ENCODE measurements at places on chromosomes 2 and 18.

- no peak for DNase-seq
These were observed 19.3 kb downstream of the ALPK2 start for GRCh38 chr18:58609536-58609993.

DNA sequence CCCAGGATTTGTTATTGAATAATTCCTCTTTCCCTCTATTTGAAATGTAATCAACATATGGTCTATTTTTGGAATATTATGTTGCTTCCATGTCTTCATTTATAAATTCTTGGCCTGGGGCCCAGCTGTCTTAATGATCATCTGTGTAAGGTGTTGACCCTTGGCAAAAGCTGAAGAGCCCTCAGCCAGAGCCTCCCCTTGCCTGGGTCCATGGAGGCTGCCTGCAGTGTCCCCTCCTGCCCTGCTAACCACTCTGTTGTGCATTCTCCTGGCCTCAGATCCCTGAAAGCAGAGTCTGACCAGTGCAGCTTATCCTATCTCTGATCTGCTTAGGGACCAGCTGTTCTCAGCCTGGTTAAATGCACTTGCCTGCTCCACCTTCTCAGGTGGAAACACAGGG, 226.1 kb upstream of the APCDD1 start:
- no peak for DNase-seq

DNA sequence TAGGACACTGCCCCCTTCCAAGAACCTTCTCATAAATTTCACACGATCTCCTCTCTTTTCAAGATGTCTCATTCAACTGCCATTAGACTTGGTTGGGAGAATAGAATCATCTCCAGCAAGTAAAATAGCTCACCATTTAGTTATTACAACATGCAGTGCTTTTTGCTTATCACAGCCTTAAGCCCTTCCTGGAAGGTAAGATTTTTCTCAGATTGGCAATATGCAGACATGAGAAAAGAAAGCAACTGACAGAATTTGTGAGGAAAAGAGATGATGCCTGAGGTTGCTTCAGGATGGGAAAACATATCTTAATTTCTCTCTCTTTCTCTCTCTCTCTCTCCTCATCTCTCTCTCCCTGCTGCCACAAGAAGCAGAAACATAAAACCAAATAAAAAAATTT, 855.1 kb upstream of the ACVR2A start:
- no peak for DNase-seq

DNA sequence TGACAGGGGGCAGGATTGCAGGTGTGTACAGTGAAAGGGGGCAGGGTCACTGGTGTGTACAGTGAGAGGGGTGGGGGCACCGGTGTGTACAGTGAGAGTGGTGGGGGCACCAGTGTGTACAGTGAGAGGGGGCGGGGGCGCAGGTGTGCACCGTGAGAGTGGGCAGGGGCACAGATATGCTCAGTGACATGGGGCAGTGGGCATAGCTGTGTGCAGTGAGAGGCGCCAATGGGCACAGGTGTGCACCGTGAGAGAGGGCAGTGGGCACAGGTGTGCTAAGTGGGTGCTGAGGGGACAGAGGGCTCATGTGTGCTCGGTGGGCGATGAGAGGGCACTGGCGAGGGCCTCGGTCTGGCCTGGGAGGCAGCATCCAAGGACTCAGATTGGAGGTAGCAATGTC, 63.0 kb downstream of the GREB1 start:
- no peak for DNase-seq

DNA sequence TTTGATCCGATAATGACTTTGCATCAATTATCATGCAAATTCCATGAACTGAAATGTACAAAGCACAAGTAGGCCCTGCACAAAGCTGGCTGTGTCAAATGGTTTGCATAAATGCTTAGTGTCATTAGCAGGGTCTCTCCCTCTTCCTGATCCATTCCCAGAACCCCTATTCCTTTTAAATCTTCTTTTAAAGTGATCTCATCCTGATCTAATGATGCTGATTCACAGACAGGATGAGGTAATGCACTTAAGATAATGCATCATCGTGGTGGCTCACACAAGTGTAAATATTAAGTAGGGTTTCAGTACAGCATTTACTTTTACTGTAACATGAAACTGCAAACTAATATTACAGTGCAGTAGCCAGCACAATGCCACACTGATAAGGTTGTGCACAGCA, 304.8 kb upstream of the SOX11 start:
- DNase-seq = no peak

GRCh38 chr2:27988306-27988705, 97.8 kb downstream of the BABAM2 start:
- no peak for DNase-seq

GRCh38 chr18:59799383-59800015, 100.3 kb upstream of the PMAIP1 start:
- DNase-seq = no peak

DNA sequence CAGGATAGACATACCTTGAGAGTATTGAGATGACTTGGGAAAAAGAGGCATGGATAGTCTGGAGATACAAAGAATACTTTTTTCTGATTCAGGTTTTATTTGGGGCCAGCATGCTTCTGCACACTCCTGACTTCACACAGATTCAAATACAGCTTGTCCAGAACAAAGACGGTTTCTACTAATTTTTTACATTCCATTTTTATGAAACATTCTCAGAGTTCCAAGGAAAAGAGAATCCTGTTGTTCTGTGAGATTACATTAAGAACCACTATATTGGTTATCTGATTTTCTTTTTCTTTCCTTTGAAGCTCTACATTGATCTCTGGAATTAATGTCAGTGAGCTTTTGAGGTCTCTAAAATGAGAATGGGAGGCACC, 41.0 kb downstream of the PTPRM start:
- DNase-seq = no peak

DNA sequence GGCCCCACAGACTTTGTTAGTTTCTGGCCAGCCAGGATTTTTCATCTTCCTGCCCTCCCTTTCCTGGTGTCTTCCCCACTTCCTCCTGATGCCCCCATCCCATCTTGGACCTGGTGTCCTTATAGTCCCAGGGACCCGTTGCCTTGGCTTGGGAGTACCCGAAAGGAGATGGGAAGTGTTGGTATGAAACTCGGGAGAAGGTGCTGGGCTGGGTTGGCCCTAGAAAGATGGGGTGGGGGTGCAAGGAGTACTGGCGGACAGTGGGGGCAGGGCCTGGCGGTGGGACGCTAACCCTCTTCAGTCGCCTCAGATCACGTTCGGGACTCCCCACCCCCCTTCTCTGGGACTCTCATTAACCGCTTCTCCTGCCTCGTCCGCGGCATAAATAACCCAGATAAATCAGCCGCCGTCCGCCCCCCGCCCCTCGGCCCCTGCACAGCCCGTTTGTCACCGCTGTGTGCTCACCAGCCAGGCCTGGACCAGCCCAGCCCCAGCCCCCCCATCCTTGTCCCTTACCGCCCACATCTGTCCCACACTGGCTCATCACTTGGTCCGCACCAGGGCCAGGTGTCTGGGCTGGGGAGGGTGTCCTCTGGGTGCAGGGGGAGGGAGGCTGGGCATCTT, 3.7 kb upstream of the ASIC4 start:
- DNase-seq = no peak

DNA sequence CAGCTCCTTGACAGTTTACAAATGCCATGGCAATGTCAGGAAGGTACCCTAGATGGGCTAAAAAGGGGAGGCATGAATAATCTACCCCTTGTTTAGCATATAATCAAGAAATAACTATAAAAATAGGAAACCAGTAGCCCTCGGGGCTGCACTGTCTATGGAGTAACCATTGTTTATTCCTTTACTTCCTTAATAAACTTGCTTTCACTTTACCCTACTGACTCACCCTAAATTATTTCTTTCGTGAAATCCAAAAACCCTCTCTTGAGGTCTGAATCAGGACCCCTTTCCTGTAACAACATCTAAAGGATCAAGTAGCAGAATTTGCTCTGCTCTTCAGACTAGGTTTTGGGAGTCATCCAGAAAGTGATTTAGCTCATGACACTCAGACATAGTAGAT, 43.7 kb downstream of the CD8B2 start:
- no peak for DNase-seq

DNA sequence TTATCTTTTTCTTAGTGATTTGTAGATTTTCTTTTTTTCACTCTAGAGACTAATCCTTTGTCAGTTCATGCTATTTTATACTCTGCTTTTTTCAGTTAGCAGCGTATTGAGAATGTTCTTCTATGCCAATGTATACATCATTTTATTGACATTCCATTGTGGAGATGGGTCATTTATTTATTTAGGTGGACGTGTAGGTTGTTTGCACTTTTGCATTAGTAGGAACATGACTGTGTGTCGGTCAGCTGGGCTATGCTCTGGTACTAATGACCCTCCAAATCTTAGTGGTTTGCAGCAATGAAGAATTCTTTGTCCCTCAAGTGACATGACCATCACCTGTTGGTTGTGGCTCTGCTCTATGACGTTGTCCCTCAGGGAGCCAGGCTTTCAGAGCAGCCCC, 33.6 kb downstream of the HPCAL1 start:
- DNase-seq = no peak

GRCh38 chr18:55868909-55869308, 280.9 kb upstream of the TCF4 start:
- no peak for DNase-seq

GRCh38 chr18:67651438-67651837, 134.9 kb upstream of the DSEL start:
- DNase-seq = no peak

- no peak for DNase-seq
These were observed 81.8 kb upstream of the TGIF1 start for GRCh38 chr18:3368193-3368592.

GRCh38 chr2:241443486-241444223, 64.7 kb downstream of the STK25 start:
- DNase-seq = peak; percentile 87

DNA sequence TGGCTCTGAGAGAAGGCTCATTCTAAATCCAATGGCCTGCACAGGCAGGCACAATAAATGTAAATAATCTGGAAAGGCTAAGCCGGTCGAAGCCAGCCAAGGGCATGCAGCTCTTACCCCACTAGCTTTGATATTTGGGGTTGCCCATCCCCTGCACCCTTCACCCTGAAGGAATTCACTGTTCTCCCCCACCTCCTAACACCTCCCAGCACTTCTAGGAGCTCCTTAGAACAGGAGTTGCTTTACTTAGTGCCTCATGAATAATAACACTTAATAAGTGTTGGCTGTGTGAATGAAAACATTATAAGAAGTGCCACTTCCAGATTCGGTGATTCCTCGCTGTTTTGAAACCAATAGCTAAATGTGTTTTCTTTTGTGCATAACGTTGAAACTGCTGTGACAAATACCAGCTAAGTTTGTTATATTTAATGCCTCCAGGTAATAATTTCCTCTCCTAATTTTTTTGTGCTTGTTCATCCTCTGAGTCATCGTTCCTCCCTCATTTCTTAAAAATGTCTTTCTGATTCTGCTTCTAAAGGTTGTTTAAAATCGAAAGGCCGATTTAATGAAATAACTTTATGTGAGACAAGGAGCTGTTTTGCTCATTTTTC, 458.8 kb downstream of the METTL4 start:
- DNase-seq = no peak

- no peak for DNase-seq
These were observed 89.6 kb upstream of the MAP3K20 start for GRCh38 chr2:172986040-172986439.

DNA sequence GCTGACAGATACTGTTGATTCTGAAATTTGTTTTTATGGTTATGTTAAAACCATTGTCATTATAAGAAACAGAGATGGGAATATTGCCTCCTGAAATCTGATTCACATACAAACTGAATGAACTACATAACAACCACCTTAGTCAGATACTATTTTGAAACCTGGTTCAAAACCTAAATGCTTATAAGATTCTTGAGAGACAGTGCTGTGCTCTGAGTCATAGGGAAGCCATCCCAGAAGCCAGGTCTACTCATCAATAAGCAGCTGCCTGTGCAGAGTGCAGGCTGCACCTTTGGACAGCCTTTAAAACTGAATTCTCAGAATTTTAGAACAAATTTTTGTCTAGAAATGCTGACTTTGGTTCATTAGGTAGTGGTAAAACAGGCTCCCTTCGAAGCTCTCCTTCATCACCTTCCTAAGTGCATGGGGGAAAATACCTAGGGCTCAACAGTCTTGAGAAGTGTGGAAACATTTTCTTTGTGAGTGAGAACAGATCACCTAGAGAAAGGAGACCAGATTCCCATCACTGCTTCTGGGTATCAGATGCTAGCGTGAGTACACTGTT, at the start of gene SERPINB7:
Gene SERPINB7, plus strand, starts transcription at position 253 of the 565 bp plus-strand sequence. CDS start 6,955 bp downstream, outside the sequence.
- DNase-seq = no peak

DNA sequence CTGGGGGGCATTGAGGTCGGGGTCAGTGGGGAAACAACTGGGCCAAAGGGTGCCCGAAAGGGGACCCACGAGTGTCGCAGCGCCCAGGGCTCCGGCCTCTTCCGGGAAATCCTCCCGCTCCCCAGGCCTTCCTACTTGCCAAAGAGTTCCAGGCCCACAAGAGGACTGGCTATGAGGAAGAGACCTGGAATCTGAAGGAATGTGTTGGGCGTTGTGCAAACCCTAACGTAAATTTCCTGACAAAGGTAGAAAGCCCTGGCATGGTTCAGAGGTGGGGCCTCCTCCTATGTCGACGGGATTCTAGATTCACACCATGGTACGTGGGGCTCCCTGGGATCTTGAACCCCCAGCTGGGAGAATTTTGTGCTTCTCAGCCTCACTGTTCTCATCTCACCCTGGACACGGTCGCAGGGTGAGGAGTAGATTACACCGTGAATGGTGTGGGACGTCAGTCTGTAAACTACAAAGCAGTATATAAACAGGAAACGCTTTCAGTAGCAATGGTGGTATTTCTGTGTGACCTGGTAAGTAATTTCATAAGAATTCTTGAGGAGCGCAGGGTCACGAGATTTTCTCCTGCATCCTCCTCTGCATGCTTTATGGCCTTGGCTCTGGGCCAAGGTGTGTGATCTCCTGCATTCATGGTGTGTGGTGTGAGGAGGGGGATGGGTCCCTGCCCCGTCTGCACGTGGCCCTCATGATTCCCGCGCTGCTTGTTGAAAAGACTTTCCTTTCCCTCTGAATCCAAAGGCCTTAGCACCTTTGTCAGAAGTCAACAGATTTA, 868 bp downstream of the HSBP1L1 start:
- DNase-seq = no peak

DNA sequence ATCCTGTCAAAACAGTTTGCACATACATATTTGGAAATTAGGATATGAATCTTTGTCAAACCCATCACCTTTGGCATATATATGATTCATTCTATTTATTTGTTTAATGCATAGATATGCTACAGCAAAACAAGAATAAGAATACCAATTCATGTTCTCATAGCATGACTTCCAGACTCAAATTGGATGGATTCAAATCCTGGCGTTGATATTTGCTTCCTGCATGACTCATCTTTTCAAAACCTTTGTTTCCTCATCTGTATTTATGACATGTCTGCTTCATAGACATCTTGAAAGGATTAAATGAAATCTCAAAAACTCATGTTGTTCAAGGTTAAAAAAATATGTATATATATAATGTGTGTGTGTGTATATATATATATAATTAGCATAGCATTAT, 261.3 kb downstream of the MBD5 start:
- no peak for DNase-seq

DNA sequence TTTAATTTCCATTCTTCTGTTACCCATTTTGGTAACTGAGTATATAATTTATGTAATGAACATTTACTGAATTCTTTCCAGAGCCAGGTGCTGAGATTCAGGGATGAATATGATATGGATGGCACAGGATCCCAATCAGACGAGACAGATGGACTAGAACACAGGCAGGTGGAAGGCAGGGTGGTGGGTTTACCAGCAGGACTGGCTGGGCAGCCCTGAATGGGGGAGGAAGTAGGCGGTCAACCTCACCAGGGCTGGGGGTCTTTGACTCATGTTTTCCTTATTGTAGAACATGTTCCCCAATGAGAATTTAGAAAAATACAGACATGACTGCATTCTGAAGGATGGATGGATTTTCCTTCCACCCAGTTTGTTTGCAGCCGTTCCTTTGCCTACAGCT, 80.3 kb downstream of the CIB4 start:
- DNase-seq = no peak

- no peak for DNase-seq
These were observed 73.5 kb downstream of the KCNF1 start for GRCh38 chr2:10985260-10985659.
